Activated CD8-positive, alpha-beta memory T cell treated with anti-CD3 and anti-CD28 coated beads for 48 hours (primary cell): ENCODE measurements at places on chromosomes 6 and 20.

- no peak for DNase-seq
Measured at GRCh38 chr20:14826543-14827313, 489.3 kb upstream of the FLRT3 start.

- no peak for DNase-seq
Measured at GRCh38 chr6:157200611-157201010, 122.7 kb downstream of the TMEM242 start.

DNA sequence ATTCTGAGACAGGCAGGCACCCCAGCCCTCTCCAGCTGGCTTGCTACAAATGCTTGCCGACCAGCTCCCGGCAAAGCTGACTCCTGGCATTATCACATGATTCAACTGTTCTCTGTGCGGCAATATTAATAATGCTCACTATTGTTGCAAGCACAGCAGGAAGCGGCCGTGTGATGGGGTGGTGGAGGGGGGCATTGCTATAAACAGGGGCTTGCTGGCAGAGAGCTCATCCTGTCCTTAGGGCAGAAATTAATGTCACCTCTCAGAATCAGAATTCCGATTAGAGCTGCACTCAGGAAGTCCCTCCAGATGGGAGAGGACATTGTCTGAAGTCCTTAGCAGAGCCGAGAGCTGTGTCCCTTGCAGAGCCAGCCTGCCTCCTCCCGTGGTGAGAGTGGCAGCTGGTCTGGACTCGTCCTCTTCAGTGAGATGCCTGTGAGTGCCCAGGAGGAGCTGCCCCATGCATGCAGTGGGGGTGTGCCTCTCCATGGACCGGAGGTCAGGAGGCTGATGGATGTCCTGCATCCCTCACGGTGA is 162.5 kb downstream of the CDH4 start:
- no peak for DNase-seq

DNA sequence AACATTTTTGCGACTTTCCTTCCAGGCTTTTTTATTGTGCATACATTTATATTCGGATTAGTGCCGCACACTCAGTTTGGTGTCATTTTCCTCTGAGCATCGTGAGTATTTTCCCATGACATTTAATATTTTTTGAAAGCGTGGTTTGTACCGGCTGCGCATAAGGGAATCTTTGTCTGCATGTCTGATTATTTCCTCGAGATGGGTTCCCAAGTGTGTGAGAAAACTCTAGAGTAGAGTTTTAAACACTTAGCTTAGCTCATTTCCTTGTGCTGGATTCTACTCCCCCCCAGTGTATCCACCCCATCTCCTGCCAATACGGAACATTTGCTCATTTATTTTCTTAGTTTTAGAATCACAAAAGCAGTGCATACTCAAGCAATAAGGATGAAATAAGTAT is 94.3 kb downstream of the CDC5L start:
- no peak for DNase-seq

DNA sequence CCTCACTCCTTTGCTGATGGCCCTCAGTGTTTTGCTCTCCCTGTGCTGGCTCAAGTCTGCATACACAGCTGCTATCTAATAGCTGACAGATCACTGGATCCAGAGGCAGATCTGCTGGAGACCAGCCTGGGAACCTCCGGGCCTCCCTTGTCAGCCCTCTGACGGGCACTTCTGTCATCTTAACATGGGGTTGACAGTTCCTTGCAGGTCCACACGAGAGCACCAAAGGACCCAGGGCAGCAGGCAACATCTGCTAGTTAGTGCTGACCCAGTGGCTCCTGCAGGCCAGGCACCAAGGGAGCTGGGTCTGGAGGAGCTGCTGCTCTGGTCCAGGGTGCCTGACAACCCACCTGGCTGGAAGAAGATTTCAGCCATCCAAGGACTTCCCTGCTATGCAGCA is 208.1 kb downstream of the UST start:
- no peak for DNase-seq
